ENCODE measurements at places on chromosomes 13 and 19.

- DNase-seq = no peak
Measured at GRCh38 chr19:46211201-46211881, 18.2 kb upstream of the IGFL1 start.

DNA sequence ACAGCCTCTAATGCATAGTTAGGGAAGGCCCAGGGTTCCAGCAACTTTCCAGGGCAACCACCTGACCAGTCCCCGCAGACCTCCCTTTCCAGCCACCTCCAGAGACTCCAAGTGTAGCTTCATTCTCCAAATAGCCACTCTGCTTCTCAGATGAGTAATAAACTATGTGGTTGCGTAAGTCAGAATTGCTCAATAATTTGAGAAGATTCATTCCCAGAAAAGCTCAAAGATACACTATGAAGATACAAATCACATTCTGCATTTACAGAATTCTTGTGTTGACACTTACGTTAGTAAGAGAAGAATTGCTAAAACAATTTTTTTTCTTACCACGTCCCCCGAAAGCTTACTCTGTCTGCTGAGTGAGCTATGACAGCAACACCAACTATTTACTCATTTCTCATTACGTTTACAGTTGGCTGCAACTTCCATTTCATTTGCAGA, 8.2 kb upstream of the LATS2 start:
- DNase-seq = no peak

DNA sequence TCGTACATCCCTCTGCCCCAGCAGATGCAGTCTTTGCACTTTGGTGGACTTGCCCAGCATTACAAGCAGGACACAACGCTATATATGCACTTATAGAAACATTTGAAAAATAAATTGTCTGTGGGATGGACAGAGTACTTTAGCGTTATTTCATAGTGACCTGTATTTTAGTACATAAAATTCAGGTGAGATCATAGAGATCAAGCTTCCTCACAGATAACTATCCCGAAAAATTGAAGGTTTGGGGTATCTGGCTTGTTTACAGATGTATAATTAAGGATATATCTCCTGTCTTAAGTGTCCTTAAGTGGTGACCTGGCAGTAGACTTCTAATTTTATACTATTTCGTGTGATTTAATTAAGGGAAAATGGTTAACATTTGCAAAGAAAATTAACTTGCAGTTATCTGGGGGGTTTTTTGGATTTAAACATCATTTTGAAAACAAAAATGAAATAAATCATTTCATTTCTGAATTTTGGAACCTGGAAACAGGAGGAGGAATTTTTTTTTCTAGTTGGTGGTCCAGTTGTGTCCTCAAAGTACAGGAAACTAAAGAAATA, 977 bp upstream of the MAB21L1 start:
- DNase-seq = no peak

GRCh38 chr19:47125669-47125938, 5.0 kb upstream of the SAE1 start:
- DNase-seq = no peak

- no peak for DNase-seq
Measured at GRCh38 chr13:93794197-93794885, 567.7 kb downstream of the GPC6 start.

GRCh38 chr13:32036126-32036695, 4.6 kb downstream of the FRY start:
- no peak for DNase-seq

GRCh38 chr13:52677823-52678222, 25.2 kb downstream of the SUGT1 start:
- DNase-seq = no peak

DNA sequence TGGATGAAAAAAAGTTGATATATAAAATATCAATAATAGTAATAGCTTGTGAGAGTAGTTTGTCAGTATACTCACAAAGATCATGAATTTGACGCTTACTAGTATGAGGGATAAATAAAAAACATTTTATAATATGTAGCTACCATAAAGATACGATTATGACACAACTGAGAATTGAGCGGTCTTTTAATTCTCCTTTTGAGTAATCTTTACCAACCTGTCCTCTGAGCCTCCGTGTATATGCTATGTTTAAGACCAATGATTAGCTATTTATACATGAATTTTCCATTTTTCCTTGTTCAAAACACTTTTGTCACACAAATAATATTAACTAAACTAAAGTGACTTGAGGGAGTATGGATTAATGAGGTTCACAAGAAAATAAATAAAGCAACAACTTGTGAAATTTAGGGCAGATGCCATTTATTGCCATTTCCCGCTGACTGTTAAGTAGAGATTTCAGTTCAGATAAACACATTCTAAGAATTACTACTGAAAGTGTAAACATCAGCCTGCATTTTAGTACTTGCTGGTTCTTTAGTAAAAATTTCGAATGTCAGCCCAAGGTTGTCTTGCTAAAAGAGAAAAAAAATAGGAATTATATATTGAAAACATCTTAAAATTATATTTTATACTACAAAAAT, 6.2 kb upstream of the IRS2 start:
- DNase-seq = no peak

DNA sequence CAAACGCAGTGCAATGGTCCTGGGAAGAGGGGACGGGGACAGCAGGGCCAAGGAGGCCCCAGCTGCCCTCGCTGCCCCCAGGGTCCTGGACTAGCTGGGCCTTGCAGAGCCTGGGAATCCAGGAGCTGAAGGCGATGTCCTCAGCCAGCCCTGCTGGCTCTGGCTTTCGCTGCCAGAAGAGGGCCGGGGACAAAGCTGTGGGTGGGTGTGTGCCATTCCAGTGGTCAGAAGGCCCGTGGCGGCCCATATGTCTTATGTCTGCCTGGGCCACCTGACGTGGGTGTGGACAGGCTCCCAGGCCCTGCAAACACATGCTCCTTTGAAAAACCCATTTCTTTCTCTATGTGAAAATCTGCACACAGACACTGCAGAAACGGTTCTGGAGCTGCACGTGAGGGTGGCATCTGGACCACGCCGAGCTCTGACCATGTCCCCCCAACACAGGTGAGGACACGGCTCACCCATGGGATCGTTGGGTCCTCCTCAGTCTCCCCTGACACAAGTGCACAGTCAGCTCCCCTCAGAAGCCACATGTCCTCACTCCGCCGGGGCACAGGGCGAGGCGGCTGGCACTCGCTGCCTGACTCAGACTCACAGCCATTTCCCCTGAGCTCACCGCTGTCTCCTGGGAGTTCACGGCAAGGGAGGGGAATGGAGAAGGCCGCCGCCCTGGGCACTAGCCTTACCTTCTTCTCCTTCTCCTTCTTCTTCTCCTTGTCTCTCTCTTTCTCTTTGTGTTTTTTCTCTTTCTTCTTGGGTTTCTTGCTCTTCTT, 16.9 kb downstream of the IZUMO4 start:
- no peak for DNase-seq

- DNase-seq = no peak
Measured at GRCh38 chr13:75704927-75705288, 68.8 kb downstream of the LMO7 start.

- no peak for DNase-seq
Measured at GRCh38 chr19:41705393-41706174, 2.8 kb upstream of the CEACAM5 start.

DNA sequence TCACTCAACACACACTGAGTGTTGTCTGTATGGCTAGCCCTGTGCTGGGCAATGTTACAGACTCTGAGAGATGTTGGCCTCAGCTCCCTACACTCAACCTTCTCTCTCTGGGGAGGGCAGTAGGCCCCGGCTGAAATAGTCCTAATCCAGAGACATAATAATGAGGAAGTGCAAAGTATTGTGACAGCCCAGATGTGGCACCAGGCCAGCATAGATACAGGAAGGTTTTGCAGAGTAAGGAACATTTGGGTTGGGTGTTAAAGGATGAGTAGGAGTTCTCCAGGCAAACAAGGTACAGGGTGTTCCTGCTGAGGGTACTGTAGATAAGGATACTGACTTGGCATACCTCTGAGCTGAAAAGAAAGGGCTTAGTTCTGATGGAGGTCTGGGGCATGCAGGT, 2.4 kb downstream of the LIN7B start:
- DNase-seq = no peak

DNA sequence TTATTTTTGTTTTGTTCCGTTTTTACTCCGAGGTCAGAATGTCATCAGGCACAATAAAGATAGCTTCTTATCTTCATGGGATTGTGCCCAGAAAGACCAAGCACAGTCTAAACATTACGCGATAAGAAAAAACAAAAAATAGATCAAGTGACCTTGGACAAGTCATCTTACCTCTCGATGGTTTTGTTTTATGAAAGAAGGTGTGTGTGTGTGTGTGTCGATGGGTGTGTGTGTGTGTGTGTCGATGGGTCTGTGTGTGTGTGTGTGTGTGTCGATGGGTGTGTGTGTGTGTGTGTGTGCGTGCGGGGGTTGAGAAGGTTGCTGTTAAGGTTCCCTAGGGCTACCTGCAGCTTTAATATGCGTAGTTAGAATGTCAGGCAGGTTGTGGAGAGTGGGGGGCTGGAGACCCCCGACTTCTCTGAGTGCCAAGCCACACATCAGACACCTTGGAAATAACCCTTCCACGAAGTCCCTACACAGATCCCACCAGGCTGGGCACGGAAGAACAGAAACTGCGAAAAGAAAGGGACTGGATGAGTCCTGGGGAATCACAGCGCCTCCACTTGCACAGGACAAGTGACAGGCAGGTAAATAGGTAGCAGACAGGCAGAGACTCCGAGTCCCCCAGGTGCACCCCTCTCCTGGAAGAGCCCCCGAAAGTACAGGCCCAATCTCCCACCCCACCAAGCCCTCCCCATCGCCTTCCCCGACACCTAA, 458 bp upstream of the ATP8A2 start:
- DNase-seq = no peak

GRCh38 chr19:47097396-47098201, 16.0 kb downstream of the ZC3H4 start:
- DNase-seq = no peak

- no peak for DNase-seq
Measured at GRCh38 chr13:35567406-35567980, 91.0 kb upstream of the MAB21L1 start.

- DNase-seq = no peak
Measured at GRCh38 chr13:41503356-41503755, 46.0 kb downstream of the RGCC start.

DNA sequence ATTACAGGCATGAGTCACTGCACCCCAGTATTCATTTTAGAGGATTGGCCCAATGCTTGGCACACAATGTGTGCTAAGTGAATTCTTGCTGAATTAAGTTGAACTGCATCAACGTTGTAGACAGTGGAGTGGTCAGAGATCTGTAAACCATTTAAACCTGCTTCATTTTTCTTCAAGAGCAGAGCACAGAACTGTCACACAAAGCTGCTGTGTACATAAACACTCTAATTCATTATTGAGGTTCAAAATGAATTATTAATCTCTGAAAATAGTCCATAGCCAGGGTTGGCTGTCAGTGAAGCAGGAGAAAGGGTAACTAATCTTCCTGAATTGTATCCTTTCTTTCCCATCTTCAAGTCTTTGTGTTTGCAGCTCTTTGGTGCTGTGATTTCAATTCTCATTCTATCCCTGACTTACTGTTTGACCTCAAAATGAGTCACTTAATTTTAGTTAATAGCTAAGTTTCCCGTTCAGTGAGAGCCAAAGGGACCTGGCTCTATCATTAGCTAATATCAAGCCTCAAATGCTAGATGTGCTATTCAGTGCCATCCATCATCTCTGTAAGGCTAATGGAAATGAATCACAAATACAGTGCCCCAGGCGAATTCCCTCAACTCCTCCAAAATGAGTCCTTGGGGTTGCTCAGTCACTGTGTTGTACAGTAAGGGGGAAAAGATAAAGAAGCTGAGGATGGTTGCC, 77.0 kb upstream of the TSC22D1 start:
- no peak for DNase-seq

DNA sequence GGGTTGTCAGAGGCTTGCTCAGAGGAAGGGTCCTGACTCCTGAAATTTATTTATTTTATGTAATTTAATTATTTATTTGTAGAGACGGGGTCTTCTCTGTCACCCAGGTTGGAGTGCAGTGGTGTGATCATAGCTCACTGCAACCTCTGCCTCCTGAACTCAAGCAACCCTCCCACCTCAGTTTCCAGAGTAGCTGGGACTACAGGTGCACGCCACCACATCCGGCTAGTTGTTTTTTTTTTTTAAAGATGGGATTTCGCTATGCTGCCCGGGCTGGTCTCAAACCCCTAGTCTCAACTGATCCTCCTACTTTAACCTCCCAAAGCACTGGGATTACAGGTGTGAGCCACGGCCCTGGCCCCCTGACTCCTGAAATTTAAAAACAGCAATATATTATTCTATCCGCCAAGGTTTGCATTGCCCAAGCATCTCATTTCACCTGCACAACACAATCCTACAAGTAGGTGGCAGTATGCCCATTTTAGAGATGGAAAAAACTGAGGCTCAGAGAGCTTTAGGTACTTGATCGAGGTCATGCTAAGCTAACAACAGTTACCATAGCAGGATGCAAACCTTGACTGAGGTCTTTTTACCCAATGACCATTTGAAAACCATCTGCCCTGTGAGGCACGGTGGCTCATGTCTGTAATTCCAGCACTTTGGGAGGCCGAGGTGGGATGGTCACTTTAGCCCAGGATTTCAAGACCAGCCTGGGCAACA, 18.1 kb downstream of the ARHGEF18 start:
- DNase-seq = peak; percentile 25

GRCh38 chr13:110838116-110838515, 76.8 kb downstream of the ANKRD10 start:
- DNase-seq = no peak

GRCh38 chr13:40408602-40409001, 257.8 kb downstream of the FOXO1 start:
- no peak for DNase-seq

DNA sequence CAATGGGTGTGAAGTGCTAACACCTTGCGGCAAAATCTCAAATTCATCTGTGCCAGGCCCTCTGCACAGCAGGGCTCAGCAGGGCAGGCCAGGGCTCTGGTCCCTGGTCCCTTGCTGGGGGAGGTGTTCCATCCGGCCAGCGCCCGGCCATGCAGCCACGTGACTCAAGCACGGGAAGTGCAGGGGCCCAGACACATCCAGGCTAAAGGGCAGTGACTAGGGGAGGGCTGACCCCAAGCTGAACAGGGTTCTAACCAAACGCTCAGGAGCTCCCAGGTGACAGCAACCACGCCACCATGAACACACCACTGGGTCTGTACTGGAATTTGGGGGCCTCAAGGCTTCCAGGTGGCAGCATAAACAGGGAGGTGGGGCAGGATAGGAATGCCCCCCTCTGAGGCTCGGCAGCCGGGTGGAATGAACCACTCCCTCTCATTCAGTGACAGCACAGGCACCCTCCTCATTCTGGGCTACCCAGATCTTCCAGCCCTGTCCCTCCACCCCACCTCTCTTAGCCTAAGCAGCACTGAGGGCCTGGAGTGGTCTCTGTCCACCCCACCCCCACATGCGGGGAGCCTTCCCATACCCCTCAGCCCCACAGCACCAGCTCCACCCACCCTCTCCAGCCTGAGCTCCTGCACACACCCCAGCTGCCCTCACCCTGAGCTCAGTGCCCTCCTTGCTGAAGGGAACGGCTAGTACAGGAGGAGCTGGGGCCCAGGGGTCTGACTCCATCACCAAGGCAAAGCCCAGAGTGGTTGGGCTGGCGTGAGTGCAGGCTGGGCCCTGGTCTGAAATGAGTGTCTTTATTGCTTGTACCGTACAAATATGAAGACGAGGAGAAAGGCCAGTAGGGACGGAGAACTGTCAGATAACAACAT, 5.3 kb upstream of the CCNP start:
- no peak for DNase-seq

GRCh38 chr13:75869981-75870380, 233.9 kb downstream of the LMO7 start:
- DNase-seq = no peak
